CMK (cell line): ENCODE measurements at places on chromosomes 5 and 9.
A peak's percentile ranks its signal among the peaks of the same experiment; 100 is the strongest.

- peak; percentile 37 for DNase-seq
Observed at GRCh38 chr9:126471084-126471624, 142.6 kb upstream of the LMX1B start.

GRCh38 chr9:136494531-136495215 lies 11.8 kb upstream of the SEC16A start:
- DNase-seq: no peak

- DNase-seq: no peak
Observed at GRCh38 chr5:167014401-167015056, 1276.9 kb upstream of the WWC1 start.

DNA sequence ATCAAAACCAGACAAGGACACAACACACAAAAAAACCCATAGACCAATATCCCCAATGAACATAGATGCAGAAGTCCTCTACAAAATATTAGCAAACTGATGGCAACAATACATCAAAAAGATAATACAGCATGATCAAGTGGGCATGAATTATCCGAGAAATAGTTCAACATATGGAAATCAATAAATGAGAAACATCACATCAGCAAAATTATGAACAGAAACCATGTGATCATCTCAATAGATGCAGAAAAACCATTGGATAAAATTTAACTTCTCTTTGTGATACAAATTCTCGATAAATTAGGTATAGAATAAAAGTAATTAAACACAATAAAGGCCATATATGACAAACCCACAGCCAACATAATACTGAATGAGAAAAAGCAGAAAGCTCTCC lies 69.6 kb downstream of the C9 start:
- no peak for DNase-seq

DNA sequence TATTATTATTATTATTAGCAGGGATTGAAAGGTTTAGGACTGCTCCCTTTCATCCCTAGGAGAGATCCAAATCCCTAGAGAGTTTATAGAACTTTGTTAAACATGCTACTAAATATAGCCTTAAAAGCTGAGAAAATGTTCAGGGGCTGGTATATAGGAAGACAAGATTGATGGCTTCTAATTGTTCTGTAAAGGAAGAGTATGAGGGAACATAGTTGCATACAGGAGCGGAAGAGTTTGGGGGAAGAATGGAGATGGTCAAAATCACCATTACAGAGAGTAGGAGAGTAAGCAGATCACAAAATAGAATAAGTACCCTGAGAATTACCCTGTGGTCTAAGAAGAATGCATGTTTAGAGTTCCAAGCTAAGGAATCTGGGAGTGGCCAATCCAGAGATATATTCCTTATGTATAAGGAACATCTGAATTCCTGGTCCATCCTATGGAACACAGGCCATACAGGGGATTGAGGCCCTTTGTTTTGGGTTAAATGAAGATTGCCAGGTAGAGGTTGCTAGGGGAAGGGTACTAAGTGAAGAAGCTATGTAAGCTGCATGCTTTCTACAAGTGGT lies 158.0 kb upstream of the APC start:
- DNase-seq: no peak

GRCh38 chr5:84384604-84385575 lies at the start of gene EDIL3:
TSS of gene EDIL3 (minus strand) at chr5:84384880. CDS start at chr5:84384374, 506 bp downstream.
- no peak for DNase-seq

DNA sequence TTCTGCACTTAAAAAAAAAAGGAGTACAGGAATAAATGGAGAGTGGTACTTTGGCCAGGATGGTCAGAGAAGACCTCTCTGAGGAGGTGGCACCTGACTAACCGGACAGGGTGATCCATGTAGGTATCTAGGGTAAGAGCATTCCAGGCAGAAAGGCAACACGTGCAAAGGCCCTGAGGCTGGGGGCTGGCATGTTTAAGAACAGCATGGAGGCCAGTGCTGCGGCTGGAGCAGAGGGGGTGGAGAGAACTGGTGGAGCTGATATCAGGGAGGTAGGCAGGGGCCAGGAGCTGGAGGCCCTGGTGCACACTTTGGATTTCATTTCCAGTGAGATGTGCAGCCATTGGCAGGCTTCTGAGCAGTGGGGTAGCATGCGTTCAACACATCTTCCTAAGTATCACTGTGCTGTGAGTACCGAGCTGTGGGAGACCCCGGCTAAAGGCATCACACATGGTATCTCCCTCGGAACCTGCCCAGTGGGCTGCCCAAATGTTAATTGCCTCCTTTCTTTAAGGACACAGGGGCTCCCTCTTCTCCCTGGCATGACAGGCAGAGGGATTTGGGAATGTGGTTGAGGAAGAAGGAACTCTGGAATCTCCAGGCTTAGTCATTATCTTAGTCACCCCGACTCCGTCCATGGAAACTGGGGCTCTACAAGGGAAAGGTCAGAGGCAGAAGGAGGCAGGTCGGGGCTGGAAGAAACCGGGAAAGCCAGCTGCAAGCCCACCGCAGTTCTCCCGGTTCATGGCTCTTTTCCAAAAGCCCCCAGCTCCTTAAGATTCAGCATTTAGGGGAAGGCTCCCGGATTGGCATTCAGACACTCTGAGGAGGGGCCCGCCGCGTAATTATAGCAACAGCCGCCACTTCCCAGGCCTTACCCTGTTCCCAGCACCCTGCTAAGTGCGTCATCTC lies 18.6 kb downstream of the SLC6A7 start:
- DNase-seq: no peak

GRCh38 chr9:91942201-91942600 lies 7.8 kb downstream of the ROR2 start:
- no peak for DNase-seq

DNA sequence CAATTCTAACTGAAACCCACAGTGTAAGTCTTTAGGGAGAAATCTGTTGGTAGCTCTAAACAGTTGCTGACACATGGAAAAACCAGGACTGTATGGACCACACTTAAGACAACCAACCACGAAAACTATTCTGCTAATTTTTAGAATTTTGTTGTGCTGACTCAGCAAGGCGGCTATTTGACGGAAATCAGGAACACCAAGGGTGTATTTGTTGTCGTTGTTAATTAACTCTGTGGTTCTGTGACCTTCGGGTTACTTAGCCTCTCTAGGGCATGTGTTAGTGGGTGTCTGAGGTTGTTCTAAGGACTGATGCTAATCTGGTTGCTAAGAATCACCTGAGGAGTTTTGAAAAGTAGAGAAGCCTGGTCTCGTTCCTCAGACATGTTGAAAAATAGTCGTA lies 79.2 kb downstream of the ATP10B start:
- DNase-seq: no peak

GRCh38 chr9:30125881-30126280 lies 2258.6 kb upstream of the ACO1 start:
- DNase-seq: no peak

GRCh38 chr5:17118631-17119030 lies 98.8 kb upstream of the BASP1 start:
- DNase-seq: peak; percentile 53

DNA sequence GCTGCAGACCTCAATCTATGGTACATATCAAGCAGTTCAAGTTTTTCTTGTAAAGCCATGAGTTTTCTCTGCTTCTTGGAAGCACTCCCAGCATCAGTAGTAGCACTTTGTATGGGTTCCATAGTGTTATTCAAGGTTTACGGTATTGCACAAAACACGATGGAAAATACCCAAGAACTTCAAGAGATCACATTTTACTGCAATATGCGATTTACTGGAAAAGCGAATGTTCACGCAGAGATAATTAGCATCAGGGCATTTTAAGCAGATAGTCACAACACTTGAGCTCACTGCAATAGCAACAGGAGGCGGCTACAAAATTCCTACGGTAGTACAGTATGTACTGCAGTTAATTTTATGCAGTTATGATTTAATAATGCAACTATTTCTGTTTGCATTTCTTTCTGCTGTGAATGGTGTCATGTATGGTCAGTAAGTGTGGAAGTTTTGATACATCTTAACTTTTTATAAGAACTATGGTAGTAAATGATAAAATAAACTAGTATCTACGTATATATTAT lies 200.8 kb downstream of the SMARCA2 start:
- DNase-seq: no peak

GRCh38 chr9:19432473-19432872 lies 23.7 kb downstream of the ACER2 start:
- DNase-seq: no peak

GRCh38 chr5:74693191-74693590 lies 8.2 kb downstream of the HEXB start:
- DNase-seq: no peak

DNA sequence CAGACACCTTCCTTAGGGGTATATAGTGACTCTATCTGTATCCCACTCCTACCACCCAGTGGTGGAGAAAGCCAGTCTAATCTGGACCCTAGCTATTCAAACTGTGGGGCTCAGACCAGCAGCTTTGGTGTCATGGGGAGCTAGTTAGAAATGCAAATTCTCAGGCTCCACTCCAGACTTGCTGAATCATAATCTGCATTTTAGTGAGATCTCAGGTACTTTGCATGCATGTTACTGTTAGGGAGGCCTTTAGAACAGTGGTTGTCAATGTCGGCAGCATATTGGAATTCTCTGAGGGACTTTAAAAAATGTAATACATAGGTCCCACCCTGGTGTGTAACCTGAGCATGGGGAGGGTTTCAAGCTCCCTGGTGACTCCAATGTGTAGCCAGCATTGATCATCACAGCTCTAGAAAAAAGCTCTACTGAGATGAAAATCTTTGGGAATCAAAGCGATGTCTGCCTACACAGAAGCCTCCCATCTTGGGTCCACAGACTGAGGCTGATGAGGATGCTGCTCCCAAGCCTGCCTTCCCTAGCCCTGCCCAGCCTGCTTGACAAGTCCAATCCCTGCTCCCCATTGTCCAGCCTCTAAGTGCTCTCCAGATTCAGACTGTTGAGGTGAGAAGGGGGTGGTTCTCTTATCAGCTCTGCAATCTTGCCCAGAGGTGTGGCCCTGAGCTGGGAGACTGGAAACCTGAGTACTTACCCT lies 11.9 kb upstream of the GM2A start:
- DNase-seq: no peak

DNA sequence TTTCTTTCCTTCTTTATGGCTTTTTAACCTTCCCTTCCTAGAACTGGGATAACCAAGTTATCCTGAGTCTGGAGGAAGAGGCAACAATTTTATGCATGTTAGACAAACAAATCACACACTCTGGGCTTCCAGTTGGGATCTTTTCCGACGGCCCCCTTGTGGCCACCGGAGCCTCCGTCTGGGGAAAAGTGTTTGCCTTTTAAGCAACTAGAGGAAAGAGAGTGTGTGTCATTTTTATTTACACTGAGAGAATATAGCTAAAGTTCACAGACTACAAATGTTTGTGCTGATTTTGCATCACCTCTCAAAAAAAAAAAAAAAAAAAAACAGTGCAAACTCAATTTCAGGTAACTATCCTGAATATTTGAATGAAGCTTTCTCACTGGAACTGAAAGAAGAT lies 126.2 kb downstream of the SEMA6A start:
- DNase-seq: no peak

DNA sequence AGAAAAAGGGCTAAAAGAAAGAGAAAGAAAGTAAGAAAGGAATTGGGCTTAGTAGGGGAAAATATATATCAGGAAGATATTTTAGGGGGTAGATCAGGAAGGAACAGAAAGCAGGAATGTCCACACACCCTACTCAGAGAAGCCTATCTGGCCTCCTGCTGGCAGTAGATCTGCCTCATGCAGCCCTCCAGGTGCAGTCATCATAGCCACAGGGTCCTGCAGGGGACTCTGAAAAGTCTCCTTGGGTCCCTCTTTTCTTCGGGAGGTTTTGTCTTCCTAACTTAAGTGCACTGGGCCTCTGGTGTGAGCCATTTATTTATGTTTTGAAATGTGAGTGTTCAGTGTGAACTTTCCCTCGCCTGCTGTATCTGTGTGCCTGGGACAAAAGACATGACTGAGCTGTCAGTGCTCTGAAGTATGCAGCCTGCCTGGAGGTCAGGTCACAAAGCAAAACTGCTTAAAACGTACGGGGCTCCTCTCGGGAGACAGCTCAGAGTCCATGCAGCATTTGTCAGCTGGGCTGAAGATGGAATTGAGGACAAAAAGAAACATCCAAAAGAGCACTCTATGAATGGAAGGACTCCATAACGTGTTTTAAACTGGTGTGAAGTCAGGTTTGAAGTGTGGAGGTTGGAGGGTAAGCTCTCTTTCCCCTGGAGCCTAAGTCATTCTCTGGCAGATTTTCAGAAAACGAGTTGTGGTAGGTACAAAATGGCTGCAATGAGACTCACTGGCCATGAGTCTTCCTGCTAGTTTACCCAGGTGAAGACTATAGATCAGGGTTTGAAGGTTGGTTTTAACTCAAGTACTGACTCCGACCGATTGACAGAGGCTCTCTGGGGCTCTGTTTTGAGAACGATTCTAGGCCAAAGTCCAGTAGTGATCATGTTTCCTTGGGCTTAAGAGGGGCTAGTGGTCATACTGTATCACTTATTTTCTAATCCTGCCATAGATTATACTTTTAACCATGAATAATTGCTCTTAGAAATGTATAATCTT lies 151.8 kb upstream of the GDNF start:
- no peak for DNase-seq

- DNase-seq: no peak
Observed at GRCh38 chr9:615756-616155, 225.7 kb upstream of the DMRT1 start.

- no peak for DNase-seq
Observed at GRCh38 chr5:66757834-66758371, 161.7 kb downstream of the MAST4 start.

GRCh38 chr9:97737429-97737828 lies 40.3 kb upstream of the XPA start:
- DNase-seq: peak; percentile 26

DNA sequence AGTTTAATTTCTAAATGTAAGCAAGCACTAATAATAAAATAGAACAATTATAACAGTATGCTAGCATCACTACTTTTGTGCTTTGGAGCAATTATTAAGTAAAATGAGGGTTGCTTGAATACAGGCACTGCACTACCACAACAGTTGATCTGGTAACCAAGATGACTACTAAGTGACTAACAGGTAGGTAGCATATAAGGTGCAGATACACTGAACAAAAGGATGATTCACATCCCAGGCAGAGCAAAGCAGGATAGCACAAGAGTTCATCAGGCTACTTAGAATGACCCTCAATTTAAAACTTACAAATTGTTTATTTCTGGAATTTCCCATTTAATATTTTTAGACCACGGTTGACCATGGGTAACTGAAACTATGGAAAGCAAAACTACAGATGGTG lies 48.0 kb upstream of the RGS7BP start:
- DNase-seq: no peak

DNA sequence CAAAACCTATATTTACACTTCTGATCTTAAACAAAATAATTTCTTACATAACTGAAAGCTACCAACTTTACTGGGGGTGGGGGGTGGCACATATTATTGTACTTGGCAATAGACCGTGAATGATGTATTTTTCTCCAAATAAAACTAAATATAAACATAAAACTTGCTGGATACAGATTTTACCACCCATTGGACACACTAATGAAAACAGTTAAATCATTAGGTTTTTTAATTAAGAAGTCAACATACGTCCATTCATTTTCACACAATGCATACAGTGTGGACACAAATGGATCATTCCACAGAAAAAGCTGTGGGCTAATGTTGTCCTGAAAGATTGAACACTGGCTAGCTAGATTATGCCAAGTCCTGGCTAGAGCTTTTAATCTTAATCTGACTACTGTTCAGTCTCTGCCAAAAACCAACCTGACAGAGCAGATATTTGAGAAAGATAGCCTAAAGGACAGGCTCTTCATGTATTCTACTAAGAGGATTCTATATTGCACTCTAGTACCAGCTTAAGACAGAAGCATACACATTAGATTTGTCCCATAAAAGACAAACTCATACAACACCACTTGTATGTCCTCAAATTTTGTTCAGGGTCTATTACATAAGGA lies 118.1 kb downstream of the SIL1 start:
- no peak for DNase-seq

- DNase-seq: no peak
Observed at GRCh38 chr5:124056991-124057723, 545.2 kb downstream of the CSNK1G3 start.

GRCh38 chr5:95759634-95760033 lies 28.5 kb downstream of the RHOBTB3 start:
- no peak for DNase-seq
